Activated CD4-positive, alpha-beta memory T cell treated with anti-CD3 and anti-CD28 coated beads, Interleukin-2, amount 10 ng/mL, durations not matched to agents 7 days and 5 days (primary cell): ENCODE measurements at places on chromosomes 6 and 20. TPM values are rescaled to one million over a fixed set of nuclear protein-coding genes. Genes with fewer than 3 reads are reported as not detected.
A peak's percentile ranks its signal among the peaks of the same experiment; 100 is the strongest.

- DNase-seq: no peak
Observed at GRCh38 chr20:49165611-49166010, 22.5 kb downstream of the STAU1 start.

GRCh38 chr20:39155971-39156370, 193.8 kb downstream of the DHX35 start:
- DNase-seq: no peak

DNA sequence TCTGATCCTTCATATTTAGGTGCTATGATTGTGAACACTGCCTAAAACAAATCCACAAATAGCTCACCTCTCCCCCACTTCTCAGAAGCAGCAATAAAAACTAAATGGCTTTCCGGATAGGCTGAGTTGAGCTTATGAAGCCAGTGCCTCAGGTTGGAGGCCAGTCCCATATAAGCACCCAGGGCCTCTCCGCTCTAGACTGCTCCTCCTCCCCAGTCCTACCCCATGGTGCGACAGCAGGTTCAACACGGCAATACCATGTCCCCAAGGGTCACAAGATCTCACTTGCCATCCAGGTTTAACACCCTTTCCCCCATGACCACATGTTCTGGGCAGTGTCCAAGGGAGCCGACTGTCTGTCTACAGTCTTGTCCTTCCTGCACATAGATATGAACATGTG, 20.8 kb downstream of the BNIP5 start:
- DNase-seq: no peak

- DNase-seq: no peak
Observed at GRCh38 chr6:148441454-148441911, 98.8 kb downstream of the SASH1 start.

DNA sequence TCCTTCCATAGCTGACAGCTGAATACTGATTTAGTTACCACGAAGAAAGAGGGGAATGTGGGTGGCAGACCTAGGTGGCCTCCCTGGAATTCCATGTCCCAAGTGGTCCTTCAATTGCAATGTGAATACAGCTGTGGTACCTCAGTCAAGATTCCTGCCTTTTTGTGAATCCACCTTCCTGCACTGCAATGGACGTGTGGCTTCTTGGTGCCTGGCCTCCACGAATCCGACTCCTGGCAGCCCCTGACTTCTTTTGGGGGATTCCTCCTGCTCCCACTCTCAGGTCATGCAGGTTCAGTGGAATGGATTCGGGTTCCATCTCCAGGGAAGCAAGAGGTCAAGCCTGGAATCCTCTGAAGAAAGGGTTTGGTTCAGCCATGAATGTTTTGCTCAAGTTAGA, 117.8 kb downstream of the DACT2 start:
- no peak for DNase-seq

DNA sequence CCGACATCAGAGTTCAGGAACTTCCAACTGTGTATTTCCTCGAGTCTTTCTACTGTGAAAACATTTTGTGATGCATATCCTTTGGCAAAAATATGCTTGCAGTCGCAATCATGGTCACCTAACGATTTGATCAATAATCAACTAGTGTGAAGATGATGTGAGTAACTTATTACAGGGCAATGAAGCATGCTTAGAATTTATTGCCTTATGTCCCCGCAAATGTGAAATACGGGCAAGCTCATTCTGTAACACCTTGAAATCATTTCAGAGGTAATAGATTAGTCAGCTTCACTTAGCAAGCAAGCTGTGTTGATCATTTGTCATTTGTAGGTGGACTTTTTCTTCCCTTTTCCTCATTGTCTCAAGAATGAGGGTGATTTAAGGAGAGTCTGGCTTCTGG, 67.9 kb upstream of the DOK5 start:
- no peak for DNase-seq

- no peak for DNase-seq
Observed at GRCh38 chr6:18465410-18466154, 78.4 kb downstream of the RNF144B start.

GRCh38 chr6:124143435-124143834, 339.8 kb downstream of the NKAIN2 start:
- DNase-seq: no peak

GRCh38 chr20:52847029-52847660, 125.0 kb upstream of the TSHZ2 start:
- no peak for DNase-seq

GRCh38 chr6:13450628-13451027, 36.8 kb downstream of the GFOD1 start:
- no peak for DNase-seq

DNA sequence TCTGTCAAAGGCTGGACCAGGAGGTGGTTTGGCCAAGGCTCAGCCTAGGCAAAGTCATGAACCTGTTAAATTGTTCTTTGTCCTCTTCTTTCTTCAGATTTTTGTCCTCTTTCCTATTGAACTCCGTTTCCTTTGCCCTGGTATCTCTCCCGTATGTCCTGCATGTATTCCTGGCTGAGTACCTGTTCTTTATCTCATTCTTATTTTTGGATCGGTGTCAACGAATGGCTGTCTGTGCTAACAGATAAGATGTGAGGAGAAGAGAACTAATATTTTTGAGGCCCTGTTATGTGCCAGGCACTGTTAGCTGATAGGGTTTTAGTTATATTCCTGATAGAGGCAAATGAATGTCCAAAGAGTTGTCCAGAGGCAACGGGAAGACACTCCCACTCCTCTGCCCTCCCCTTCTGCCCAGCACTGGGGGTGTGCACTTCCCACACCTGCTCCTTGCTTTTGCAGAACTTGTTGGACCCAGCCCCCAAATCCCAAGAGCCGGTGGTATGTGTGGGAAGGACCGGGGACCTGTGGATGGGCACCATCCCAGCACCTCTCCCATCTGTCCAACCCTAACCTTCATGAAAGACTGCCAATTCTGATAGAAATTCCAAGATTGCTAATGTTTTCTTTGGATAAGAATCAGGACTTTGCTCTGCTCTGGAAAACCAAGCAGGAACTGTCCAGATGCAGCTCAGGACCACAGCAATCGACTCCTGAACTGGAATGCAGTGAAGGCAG, 20.6 kb downstream of the MMP24OS start:
- DNase-seq: no peak

DNA sequence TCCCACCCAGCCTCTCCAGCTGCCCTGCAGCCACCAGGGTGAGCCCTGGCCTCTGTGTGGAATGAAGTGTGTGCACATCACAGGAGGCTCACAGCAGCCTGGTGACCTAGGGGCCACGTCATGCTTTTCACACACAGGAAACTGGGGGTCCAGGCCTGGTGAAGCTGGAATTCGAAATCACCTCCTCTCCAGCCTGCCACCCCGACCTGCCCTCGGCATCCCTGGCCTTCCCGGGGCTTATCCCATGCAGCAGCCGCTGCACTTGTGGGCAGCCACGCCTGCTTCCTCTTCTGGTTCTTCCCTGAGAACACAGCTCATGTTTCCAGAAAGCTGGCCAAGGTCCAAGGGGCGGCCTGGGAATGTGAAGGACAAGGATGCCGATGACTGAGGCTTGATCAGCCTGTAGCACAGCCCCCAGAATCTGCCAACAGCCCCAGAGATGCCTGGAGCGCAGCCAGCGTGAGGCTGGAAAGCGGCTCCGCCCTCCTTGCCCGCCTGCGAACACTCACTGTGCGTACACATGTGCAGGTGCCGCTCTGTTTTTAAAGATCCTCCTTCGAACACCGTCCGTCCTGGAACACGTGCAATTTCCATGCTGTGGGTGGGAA, 4.2 kb upstream of the NTSR1 start:
- DNase-seq: no peak

GRCh38 chr6:40312213-40313015, 274.8 kb downstream of the LRFN2 start:
- no peak for DNase-seq

DNA sequence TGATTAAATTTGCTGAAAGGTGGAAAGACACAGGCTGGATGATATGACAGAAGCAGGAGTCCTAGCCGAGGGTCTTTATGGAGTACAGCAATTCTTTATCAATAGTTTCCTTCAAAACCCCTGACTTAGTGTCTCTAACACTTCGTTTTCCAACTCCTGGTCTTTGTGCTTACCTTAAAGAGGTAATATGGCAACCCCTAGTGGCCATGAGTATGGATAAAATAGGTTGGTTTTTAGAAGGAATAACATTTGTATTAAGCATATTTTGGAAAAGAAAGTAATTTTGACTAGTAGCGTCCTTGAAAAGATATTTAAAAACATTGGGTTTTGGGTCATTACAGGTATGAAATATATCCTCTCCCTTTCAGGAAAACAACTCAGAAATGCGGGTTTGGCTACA, 51.9 kb downstream of the VGLL2 start:
- DNase-seq: no peak

DNA sequence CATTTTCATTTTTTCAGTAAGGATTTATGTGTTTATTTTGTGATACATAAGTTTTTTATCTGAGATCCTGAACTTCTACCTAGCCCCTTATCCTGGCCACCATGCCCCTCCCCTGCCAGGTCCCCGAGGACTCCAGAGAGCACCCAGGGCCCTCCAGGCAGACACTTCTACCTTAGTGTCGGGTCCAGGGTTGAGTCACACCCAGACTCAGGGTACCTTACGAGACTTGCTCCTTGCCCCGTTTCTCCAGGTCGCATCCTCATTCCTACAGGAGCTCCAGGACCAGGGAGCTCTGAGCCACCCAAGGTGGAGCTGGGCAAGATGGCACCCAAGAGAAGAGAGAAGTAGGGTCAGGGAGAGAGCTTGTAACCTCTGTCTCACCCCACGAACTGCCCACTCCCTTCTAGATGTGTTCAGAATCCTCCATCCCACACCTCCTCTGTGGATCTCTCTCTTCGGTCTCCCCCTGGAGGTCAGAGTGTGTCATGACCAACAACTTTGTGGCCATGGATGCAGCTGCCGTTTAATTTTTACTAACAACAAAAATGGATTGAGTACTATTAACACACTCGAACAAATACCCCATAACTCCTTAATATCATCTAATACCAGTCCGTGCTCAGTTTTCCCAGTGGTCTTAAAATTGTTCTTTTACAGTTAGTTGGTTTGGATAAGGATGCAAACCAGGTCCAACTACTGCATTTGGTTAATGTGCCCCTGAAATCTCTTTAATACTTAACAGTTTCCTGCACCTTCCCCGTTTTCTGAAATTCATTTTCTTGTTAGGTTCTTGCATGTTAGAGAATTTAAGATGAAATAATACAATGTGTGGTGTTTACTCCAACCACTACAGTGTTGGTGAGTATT, 130.6 kb upstream of the INSM1 start:
- peak; percentile 21 for DNase-seq

GRCh38 chr6:16733085-16733484, 28.2 kb downstream of the ATXN1 start:
- no peak for DNase-seq

GRCh38 chr6:156427345-156427744, 349.8 kb upstream of the ARID1B start:
- DNase-seq: no peak

DNA sequence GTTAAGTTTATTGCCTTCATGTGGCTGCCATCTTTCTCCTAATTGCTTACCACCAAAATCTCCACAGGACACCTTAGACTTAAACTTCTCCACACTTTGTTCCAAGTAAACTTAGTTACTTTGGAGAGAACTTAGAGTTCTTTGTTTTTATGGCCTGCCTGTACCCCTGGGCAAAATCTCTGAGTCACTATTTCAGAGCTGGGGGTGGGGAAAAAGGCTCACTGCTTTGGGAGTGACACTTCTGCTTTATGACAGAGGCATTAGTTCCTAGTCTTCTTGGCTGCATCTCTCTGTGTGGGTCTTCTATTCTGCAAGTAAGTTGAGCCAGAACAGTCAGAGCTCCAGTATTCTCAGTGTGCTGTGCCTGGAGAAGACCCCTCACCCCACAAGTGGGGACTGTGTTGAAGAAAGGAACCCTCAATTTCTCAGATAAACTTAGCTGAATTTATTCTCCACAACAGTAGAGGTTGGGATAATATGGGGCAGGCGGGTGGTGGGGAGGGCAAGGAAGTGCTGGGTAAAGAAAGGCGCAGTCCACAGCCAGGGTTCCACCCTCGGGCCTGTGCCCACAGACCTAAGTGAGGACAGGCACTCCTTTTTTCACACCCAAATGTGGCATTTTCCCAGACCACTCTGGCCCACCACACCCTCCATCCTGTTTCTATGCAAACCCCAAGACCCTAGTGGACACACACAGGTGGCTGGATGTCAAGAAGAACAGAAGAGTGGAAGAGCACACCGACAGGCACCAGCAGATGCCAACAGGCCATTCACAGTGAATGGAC, 636.6 kb upstream of the MAN1A1 start:
- DNase-seq: no peak

GRCh38 chr20:6069669-6070068, 15.8 kb upstream of the LRRN4 start:
- DNase-seq: no peak

DNA sequence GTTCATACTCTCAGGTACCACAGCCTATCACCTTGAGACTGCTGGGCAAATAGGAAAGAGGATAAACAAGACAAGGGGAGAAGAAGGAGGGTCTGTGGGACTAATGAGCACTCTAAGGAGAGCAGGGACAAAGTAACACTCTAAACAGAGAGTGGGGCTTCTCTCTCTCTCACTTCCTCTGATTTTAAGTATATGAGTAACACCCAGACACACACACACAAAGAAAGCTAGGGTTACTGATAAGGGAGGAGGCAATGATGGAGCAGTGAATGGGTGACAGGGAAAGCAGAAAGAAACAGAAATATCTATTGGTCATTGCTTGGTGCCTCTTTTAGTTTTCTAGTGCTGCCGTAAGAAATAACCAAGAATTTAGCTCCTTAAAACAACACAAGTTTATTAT, 96.2 kb upstream of the RNF217 start:
- DNase-seq: no peak

- DNase-seq: no peak
Observed at GRCh38 chr6:98454809-98455322, 379.5 kb upstream of the POU3F2 start.

DNA sequence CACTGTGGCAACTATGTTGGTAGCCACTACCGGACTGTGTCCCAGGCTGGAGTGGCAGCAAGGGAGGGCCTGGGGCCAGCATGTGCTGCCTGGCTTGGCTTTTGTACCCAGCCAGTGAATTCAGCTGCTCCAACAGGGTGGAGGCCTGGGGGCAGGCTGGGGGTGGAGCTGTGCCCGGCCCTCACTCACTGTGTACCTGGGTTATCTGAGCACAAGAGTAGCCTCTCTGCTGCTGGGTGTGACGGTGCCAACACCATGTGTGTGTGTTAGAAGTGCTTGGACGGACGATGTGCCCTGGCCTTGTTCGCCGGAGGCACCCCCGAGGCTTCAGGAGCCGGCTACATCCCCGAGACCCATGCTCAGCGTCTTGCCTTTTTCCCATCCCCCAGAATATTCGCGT, 49.2 kb downstream of the EFCAB8 start:
- no peak for DNase-seq

GRCh38 chr6:14917109-14917910, 328.6 kb upstream of the JARID2 start:
- no peak for DNase-seq

The WFDC5 gene
- total RNA-seq: 0.73 TPM

The OPN5 gene
- not detected for total RNA-seq

The CRNKL1 gene
- 20.4 TPM for total RNA-seq

The SUMO4 gene
- total RNA-seq: 8.1 TPM

The LTA gene
- 38.4 TPM for total RNA-seq

The LCA5 gene
- 0.10 TPM for total RNA-seq

The CST1 gene
- total RNA-seq: not detected
